ENCODE measurements at places on chromosomes 7 and 10. TPM values are rescaled to one million over a fixed set of nuclear protein-coding genes. Genes with fewer than 3 reads are reported as not detected.

The TSC22D4 gene
- 25.4 TPM for total RNA-seq

- peak; percentile 75 for DNase-seq
These were observed 40.8 kb downstream of the HK1 start for GRCh38 chr10:69318867-69319727.

DNA sequence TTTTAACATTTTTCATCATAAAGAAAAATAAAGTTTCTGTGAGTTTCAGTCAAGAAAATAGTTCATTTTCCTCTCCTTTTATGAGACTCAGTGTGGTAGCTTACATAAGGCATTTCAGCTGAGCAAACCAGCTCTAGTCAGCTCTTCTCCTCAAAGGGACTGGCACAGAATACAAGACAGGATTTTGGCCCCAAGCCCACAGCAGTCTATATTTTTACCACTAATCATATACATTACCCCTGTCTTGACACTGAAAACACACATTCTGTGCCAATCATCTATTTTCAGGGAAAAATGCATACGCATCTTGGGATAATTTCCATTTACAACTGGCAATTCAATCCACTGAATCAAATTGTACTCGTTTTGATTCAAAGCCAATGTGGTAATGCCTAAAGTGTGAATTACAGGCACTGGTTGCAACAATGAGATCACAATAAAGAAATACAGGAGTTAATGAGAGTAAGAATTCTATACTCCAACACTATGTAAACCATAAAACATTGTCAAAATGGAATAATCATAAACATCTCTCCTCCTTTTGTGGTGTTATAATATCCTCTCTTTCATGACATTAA lies 186.4 kb downstream of the CACNA2D1 start:
- DNase-seq: no peak

The GPRIN2 gene
- total RNA-seq: 0.27 TPM

GRCh38 chr7:23161482-23161881 lies 20.4 kb upstream of the NUP42 start:
- no peak for DNase-seq

The EPO gene
- 0.25 TPM for total RNA-seq

DNA sequence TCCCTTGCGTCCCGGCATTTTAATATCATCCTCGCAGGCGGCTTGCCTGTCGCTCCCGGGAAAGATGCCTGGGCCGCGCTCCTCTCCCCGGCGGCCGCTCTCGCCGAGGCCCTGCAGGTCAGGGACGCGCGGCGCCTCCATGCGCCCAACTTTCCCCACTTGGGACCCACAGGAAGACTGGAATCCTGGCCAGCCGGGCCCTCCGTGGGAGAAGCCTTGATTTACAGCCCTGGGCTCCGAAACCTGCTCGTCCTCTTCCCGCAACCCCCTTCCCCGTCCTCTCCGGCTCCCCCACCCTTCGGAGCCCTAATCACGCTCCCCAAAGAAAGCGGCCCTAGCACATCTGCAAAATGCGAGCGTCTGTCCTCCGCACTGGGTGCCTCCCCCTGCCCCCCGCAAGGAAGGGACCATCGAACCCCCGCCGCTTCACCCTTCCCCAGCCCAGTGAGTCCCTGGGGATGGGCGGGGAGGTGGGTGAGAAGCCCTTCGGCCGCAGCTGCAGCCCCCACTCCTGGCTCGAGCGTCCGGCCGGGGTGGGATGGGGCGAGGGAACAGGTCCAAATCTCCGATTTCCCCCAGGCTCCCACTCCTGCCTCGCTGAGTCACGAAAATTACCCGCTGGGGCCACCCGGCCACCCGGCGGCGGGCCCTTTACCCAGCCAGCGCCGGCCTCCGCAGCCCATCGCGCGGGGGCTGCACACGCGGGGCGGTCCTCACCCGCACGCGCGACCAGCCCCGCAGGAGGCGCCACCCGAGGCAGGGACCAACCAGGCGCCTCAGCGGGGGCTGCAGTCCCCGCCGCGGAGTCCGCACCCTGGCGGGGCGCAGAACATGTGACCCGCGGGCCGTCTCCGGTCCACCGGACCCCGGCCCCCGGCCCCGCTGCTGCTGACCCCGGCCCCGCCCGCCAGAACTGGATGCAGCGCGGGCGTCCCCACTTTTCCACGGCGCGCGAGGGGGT lies 695 bp downstream of the HSPA12A start:
- peak; percentile 80 for DNase-seq

The MCM10 gene
- total RNA-seq: 0.89 TPM

The RHOBTB1 gene
- 9.4 TPM for total RNA-seq

DNA sequence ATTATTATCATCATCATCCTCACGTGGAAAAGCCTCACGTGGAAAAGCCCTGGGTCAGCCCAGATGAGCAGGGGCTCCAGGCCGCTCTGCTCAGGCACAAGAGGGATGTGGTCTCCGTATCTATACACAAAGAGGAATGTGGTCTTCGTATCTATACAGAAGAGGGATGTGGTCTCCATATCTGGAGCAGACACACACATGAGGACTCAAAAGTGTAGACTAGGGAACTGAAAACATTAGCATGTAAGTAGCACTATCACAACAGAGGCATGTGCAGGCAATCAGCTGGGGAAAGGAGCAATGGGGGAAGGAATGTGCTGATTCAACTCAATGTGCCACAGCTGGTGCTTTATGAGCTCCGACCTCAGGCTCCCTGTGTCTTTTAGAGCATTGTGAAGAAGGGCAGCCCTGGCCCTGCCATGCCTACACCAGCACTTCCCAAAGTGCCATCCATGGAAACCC lies 86.5 kb downstream of the PLXNA4 start:
- no peak for DNase-seq

DNA sequence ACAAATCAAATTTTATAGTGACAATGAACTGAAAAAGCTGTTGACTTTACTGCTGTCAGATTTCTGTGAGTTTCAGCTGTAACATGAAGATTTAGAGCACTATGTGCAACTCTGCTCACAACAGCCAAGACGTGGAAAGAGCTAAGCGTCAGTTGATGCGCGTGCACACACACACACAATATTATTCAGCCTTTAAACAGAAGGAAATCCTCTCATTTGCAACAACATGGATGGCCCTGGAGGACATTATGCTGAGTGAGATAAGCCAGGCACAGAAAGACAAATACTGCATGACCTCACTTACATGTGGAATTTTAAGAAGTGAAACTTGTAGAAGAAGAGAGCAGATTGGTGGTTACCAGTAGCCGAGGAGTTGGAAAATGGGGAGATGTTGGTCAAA lies 82.8 kb upstream of the FRMD4A start:
- no peak for DNase-seq

GRCh38 chr7:111960984-111961383 lies 245.2 kb downstream of the DOCK4 start:
- DNase-seq: no peak

The FGFR2 gene
- total RNA-seq: 18.8 TPM

- DNase-seq: no peak
These were observed 158.4 kb downstream of the AOAH start for GRCh38 chr7:36565792-36566356.

The UCMA gene
- total RNA-seq: 0.48 TPM

GRCh38 chr7:91988213-91988612 lies 47.6 kb downstream of the AKAP9 start:
- DNase-seq: no peak

The CACNB2 gene
- total RNA-seq: 16.0 TPM

The ZNF273 gene
- total RNA-seq: 7.3 TPM

DNA sequence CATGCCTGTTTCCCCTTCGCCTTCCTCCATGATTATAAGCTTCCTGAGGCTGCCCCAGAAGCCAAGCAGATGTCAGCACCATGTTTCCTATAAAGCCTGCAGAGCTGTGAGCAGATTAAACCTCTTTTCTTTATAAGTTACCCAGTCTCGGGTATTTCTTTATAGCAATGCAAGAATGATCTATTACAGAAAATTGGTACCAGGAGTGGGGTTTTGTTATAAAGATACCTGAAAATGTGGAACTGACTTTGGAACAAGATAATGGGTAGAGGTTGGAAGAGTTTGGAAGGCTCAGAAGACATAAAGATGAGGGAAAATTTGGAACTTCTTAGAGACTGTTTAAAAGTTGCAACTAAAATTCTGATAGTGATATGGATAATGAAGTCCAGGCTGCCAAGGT lies 4.8 kb upstream of the RSU1 start:
- no peak for DNase-seq

DNA sequence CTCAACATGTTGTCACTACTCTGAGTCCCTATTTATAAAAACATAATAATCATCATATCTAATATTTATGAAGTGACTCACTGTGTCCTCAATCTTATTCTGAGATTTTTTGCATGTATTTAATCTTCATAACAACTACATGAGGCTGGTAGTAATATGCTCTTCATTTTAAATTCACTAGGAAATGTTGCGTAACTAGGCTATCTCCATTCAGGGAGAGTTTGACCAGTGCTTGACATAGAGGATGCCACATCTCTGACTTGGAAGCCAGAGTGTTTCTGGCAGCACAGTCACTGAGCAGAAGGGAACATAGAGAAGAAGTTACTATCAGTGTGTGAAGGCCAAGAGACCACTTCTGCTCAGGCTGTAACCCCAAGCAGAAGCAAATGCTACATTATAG lies 88.9 kb downstream of the FAM13C start:
- DNase-seq: no peak

- DNase-seq: no peak
These were observed 7.7 kb downstream of the SLC37A3 start for GRCh38 chr7:140390466-140391190.

The NCF1 gene
- 0.68 TPM for total RNA-seq

The PLPP4 gene
- total RNA-seq: 0.72 TPM

The KLF6 gene
- 102 TPM for total RNA-seq

DNA sequence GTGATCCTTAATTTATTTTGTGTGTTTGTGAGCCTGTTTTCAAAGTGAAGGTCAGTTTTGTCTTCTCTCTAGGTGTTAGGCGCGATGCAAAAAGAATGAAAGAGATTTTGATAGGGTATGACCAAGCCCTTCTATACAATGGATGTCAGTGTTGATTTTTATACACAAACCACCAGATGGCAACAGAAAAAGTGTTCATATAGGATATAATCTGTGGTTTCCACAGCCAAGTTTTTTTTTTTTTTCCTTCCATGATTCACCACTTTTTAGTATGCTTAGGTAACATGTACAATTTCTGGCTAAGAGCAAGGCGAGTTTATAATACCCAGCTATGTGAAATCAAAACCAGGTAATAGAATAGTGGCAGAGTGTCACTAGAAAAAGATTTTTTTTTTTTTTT lies 8.1 kb downstream of the SDK1 start:
- DNase-seq: no peak

The KLF14 gene
- total RNA-seq: 0.57 TPM

GRCh38 chr7:55135462-55135861 lies 116.6 kb downstream of the EGFR start:
- DNase-seq: no peak

The TMEM236 gene
- 0.20 TPM for total RNA-seq

GRCh38 chr7:125338110-125338509 lies 408.5 kb upstream of the POT1 start:
- no peak for DNase-seq

The PWWP2B gene
- total RNA-seq: 14.9 TPM

DNA sequence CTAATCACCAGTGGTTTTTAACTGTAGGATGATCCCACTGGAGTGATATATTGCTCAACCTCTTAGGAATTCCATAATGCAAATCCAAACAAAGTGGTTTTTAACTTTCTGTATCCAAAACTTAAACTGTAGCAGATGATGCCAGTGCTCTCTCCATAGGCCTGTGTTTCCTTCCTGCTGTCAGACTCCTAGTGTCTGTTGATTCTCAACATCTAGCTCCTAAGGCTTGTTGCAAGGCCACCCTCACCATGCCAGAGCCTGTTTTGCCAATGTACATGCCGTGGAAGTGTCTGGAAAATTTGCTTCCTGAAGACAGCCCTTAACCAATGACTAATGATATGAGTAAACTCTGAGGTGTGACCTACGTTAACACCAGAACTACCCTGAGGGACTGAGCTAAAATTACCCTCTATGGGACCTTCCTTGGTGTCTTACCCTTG lies 39.3 kb downstream of the C1GALT1 start:
- DNase-seq: no peak

GRCh38 chr7:94882891-94883290 lies 24.5 kb upstream of the PPP1R9A start:
- no peak for DNase-seq

GRCh38 chr7:101333912-101334311 lies 12.3 kb upstream of the IFT22 start:
- no peak for DNase-seq

The HOXA5 gene
- total RNA-seq: 0.97 TPM

GRCh38 chr7:35752742-35753141 lies 48.1 kb upstream of the SEPTIN7 start:
- no peak for DNase-seq

GRCh38 chr10:45534572-45534971 lies 138.0 kb downstream of the ZFAND4 start:
- no peak for DNase-seq

GRCh38 chr7:125126376-125126775 lies 196.8 kb upstream of the POT1 start:
- no peak for DNase-seq

The SCART1 gene
- 4.4 TPM for total RNA-seq

The GPER1 gene
- 1.3 TPM for total RNA-seq

GRCh38 chr7:41917-42565 lies 150.3 kb upstream of the FAM20C start:
- no peak for DNase-seq

DNA sequence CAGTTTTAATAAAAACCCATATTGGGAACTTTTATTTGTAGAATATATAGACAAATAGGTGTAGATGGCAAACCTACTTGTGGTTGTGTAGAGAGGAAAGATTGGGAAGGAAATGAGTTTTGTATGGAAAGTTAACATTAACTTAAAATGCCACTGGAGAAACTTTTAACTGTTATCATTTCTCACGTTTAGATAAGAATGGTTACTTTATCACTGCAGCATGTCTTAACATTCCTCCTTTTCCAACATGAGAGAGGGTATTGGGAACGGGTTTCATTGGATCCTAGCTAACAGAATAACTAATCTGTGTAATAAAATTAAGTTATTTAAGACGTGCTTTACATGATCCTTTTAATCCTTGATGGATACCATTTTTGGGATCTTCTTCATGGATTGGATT lies 1.8 kb downstream of the LUC7L2 start:
- DNase-seq: no peak

GRCh38 chr10:11909618-11910017 lies 86.5 kb downstream of the PROSER2 start:
- no peak for DNase-seq

DNA sequence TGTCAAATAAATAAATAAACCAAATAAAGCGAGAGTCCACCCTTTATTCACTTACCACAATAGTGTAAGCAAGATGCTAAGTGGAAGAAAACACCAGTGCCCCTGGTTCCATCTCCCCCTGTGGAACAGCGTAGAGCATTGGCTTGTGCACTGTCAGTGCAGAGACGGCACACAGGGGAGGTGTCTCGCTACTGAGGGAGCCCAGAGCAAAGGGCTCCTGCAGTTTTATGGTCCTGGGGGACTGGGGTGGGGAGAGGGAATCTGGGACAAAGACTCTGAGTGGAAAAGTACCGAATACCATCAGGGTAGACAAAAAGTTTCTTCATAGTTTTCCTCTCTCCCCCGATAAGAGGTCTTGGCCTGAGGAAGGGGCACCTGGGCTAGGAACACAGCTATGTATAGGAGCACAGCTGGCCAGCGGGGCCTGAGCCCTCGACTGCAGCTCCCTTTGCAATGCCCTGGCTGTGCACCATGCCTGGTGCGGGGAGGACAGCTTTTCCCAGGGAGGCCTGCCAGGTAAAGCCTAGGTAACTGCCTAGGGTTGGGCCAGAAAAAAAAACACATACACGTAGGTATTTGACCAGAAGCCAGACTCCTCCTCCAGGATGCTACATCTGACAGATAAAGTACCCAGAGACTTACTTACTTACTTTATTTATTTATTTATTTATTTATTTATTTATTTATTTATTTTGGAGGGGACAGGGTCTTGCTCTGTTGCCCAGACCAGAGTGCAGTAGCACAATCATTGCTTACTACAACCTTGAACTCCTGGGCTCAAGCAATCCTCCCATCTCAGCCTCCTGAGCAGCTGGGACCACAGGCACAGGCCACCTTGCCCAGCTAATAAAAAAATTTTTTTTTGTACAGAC lies 88.8 kb upstream of the KIF5B start:
- DNase-seq: no peak
